Amygdala (tissue), 56 donors: ENCODE measurements at places on chromosomes 2 and 18.

- DNase-seq = no peak
These were observed 63.7 kb upstream of the CYRIA start for GRCh38 chr2:16729335-16729734.

- DNase-seq = no peak
These were observed 8.4 kb downstream of the YPEL5 start for GRCh38 chr2:30155202-30155601.

- no peak for DNase-seq
These were observed 38.3 kb downstream of the SP3 start for GRCh38 chr2:173926875-173927274.

- no peak for DNase-seq
These were observed 21.4 kb upstream of the STON1 start for GRCh38 chr2:48508461-48509124.

DNA sequence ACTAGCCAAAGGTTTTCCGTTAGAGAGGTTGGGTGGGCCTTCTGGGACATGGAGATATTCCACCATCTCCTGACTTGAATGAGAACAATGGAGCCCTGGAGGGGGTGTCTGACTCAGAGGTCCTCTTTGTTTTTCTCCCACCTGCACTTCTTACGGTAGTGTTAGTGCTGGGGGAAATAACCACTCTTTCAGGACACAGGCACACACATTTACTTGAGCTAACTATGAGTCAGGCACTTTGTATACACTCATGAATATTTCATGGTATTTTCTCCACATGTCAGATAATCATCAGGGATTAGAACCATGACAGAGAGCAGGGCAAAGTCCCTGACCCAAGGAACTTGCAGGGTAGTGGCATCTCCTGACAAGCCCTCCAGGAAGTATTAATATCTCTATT is 439.1 kb downstream of the TSN start:
- no peak for DNase-seq

DNA sequence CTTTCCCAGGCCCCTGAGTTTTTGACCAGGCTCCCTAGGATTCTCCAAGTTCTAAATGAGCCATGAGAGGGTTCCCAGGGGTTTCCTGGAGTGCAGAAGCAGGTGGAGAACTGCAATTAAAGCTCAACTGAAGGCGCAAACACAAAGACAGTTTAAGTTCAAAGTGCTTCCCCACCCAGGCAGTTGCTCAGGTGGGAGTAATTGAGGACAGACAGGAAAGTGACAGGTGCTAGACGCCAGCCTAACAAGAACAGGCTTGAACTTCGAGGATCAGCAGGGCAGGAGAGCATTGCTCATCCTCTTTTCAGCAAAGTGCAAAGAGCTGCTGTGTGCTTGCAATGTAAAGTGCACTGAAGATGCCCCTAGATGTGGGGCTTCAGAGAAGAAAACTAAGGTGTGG is 77.2 kb upstream of the ST8SIA3 start:
- no peak for DNase-seq

DNA sequence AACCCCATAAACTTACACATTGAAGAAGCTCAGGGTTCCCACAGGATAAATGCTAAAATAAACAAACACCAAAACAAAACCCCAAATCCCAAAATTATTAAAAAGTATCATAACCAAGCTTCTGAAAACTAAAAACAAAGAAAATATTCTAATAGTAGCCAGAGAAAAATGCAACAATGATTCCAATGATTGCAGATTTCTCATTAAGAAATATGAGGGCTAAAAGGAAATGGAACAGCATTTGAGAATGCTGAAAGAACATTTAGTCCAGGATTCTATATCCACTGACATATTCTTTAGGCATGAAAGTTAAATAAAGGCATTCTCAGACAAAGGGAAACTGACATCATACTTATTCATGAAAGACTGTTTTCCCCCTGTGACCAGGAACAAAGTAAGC is 212.4 kb downstream of the SLC4A10 start:
- DNase-seq = no peak
